Activated T-cell treated with anti-CD3 and anti-CD28 coated beads, Interleukin-2, amount 50 U/mL, for 72 hours (primary cell): ENCODE measurements at places on chromosomes 7 and 10. TPM values are rescaled to one million over a fixed set of nuclear protein-coding genes. Genes with fewer than 3 reads are reported as not detected.

- no peaks in the 10 kb centered on the region for H3K27me3 ChIP-seq
- no peak overlapping the region for H3K4me3 ChIP-seq
- no peak overlapping the region for H3K27ac ChIP-seq
Observed at GRCh38 chr10:118723466-118723865, 31.3 kb downstream of the CACUL1 start.

Gene VAX1
- total RNA-seq: not detected

DNA sequence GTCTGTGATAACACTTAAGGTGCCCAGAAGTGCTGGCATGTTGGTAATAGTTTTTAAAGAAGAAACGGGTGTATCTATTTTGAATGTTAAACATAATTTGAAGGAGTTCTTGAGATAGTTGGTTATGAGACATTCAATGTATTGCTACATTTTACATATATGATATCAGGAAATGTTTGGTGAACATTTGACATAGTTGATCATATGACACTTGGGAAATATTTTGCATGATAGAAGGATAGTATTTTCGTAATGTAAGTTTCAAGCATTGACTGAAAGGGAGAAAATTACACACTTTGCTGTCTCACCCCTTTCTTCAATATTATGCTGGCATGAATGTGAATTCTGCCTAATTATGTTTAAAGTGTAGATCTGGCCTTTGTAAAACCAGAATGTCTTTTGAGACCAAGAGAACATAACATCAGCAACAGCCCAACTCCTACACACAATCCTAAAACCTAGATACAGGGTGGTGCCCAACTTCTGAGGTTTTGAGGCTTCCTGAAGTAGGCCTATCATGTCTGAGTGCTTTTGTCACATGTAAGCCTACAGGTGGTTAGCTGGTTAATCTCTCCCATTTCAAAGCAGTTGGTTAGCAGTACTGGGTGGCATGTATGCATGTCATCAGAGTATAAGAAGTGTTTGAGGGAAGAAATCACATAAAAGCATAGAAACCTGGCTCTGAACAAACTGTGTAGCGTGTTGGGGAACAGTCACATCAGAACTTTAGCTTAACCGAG, 2.1 kb downstream of the ADD3 start:
- peak; percentile 69 for DNase-seq
- peak overlapping the region; percentile 94 for H3K27ac ChIP-seq
- H3K4me3 ChIP-seq: no peak overlapping the region
- no peaks in the 10 kb centered on the region for H3K27me3 ChIP-seq
- H3K36me3 ChIP-seq: peaks cover 2% of the 10 kb centered on the region
- H3K4me1 ChIP-seq: peaks cover 62% of the 10 kb centered on the region

GRCh38 chr7:109308816-109309215, 739.1 kb downstream of the DNAJB9 start:
- DNase-seq: no peak
- H3K27me3 ChIP-seq: no peaks in the 10 kb centered on the region
- H3K27ac ChIP-seq: no peak overlapping the region
- no peak overlapping the region for H3K4me3 ChIP-seq
- no peaks in the 10 kb centered on the region for H3K4me1 ChIP-seq

DNA sequence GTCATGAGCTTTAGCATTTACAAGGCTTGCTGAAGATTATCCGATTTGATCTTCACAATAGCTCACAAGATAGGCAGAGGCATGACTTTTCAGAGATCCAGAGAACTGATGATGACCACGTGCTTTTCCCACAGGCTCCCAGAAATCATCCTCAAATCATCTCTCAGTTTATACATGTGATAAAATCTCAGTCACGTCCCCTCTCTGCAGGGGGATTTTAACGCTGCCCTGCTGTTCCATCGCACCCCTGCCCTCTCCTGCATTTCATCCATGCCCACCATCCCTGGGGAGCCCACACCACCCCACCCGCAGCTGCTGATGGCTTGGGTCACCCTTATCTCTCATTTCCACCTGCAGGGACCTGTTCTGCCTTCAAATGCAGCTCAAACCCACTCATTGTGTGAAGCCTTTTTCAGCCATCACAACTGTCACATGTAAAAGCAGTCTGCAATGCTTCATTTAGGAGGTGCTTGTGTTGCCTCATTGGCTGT, 141.8 kb downstream of the DIP2C start:
- H3K4me1 ChIP-seq: peaks cover 4% of the 10 kb centered on the region
- H3K4me3 ChIP-seq: no peak overlapping the region
- no peak for DNase-seq
- H3K27ac ChIP-seq: no peak overlapping the region

Gene TMEM176A
- 0.30 TPM for total RNA-seq

DNA sequence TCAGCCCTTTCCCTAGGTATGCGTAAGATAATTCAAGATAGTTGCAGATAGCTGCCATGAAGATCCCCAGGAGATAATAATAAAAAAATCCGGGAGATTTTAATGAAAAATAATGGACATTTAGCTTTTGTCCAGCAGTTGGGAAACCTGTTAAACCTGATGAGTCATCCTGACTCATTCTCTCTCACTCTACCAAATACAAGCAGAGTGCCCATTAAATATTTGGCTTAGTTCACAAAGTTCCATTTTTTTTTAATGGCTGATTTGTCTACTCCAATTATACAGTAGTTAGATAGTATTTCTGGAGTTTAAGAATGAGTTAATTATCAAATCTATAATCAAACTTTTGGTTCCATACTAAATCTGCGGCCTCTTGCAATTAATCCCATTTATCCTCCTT, 2.1 kb upstream of the SHTN1 start:
- peaks cover 26% of the 10 kb centered on the region for H3K27me3 ChIP-seq
- DNase-seq: no peak
- no peak overlapping the region for H3K4me3 ChIP-seq
- no peaks in the 10 kb centered on the region for H3K36me3 ChIP-seq

Gene PRKAR1B
- total RNA-seq: 33.6 TPM

Gene PTPRE
- total RNA-seq: 23.7 TPM

DNA sequence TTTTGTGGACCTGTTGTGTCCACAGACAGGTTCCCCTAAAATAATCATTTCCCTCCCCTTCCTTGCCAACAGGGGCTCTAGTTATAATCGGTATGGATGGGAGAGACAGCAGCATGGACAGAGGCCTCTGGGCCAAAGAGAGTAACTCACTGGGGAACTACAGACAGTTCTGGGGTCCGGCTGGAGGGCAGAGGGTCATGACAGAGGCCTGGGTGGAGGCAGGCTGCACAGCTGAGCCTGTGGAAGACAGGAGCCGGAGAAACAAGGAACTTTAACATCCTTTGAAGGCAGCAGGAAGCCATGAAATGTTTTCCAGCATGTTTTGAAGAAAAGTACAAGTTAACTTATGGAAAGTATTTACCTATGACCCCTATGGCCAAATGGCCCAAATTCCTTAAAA, 68.6 kb downstream of the PDIA4 start:
- peaks cover 6% of the 10 kb centered on the region for H3K27me3 ChIP-seq
- peaks cover 28% of the 10 kb centered on the region for H3K4me1 ChIP-seq
- no peak overlapping the region for H3K27ac ChIP-seq
- H3K4me3 ChIP-seq: no peak overlapping the region

- DNase-seq: no peak
- no peaks in the 10 kb centered on the region for H3K27me3 ChIP-seq
- peak overlapping the region; percentile 94 for H3K27ac ChIP-seq
- no peak overlapping the region for H3K4me3 ChIP-seq
- H3K36me3 ChIP-seq: peaks cover 60% of the 10 kb centered on the region
Observed at GRCh38 chr7:92691578-92691977, 101.4 kb upstream of the FAM133B start.

Gene GDF2
- total RNA-seq: not detected

DNA sequence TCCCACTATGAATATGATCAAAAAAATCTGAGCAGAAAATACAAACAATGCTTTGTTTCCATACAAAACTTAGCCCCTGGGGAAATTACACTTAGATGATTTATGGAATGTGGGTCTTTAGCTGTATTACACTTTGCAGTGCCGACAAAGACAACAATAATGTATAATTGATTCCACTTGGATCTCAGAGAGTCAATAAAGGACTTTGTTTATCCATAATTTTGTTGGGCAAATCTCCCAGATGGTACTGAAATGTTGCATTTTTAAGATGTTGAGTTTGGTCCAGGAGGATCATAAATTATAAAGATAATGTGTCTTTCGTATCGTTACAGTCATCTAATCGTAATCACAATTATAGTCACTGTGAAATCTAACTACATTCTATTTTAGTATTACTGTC, 66.9 kb upstream of the DOCK1 start:
- no peak overlapping the region for H3K4me3 ChIP-seq
- H3K36me3 ChIP-seq: no peaks in the 10 kb centered on the region
- no peaks in the 10 kb centered on the region for H3K27me3 ChIP-seq
- no peak for DNase-seq

DNA sequence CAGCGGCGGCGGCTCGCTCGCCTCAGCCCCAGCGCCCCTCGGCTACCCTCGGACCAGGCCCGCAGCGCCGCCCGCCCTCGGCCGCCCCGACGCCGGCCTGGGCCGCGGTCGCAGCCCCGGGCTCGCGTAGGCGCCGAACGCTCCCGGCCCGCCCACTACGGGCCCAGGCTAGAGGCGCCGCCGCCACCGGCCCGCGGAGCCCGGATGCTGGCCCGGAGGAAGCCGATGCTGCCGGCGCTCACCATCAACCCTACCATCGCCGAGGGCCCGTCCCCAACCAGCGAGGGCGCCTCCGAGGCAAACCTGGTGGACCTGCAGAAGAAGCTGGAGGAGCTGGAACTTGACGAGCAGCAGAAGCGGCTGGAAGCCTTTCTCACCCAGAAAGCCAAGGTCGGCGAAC, 18.2 kb upstream of the TSPAN33 start:
- H3K4me1 ChIP-seq: peaks cover 31% of the 10 kb centered on the region
- H3K27me3 ChIP-seq: peaks cover 10% of the 10 kb centered on the region
- no peak for DNase-seq
- H3K27ac ChIP-seq: no peak overlapping the region
- H3K4me3 ChIP-seq: no peak overlapping the region

GRCh38 chr7:47905076-47905920, 43.0 kb downstream of the PKD1L1 start:
- H3K27me3 ChIP-seq: no peaks in the 10 kb centered on the region
- no peak overlapping the region for H3K4me3 ChIP-seq
- no peak overlapping the region for H3K27ac ChIP-seq
- H3K36me3 ChIP-seq: no peaks in the 10 kb centered on the region
- no peak for DNase-seq

DNA sequence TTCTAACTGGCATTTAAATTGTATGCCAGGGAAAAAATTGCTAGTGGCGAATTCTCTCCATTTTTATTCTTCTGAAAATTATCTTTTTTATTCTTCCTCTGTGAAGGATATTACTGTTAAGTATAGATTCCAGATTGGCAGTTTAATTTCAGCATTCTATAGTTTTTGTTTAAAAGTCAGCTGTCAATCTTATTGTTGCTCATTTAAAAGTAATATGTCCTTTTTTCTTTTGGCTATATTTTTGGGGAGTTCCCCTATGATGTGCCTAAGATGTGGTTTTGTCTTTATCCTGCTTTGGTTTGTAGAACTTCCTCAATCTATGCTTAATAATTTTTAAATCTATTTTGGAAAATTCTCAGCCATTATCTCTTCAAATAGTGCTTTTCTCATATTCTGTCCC, 135.9 kb downstream of the ARHGAP12 start:
- peaks cover 13% of the 10 kb centered on the region for H3K27me3 ChIP-seq
- H3K4me3 ChIP-seq: no peak overlapping the region
- no peak overlapping the region for H3K27ac ChIP-seq
- H3K36me3 ChIP-seq: no peaks in the 10 kb centered on the region

Gene MEPCE
- total RNA-seq: 61.0 TPM

DNA sequence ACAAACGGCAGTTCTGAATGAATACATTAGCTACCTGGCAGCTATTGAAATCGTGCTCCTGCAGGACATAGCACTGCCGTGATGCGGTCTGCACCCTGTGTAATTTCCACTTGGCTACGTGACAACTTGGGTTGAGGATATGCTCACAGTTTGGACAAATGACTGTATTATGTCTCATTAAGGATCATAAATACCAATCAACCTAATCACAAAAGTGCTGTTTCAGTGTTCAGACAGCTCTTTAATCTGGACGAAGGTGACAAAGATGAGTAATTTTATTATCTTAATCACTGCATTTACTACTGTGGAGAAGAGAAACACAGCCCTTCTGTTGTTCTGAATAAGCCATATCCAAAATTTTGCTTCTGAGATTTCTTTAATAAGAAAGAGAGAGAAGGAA, 210.8 kb upstream of the PFKP start:
- H3K4me3 ChIP-seq: no peak overlapping the region
- DNase-seq: no peak
- H3K4me1 ChIP-seq: no peaks in the 10 kb centered on the region
- H3K36me3 ChIP-seq: no peaks in the 10 kb centered on the region

Gene HTR5A
- not detected for total RNA-seq

Gene PTTG1IP2
- total RNA-seq: not detected

DNA sequence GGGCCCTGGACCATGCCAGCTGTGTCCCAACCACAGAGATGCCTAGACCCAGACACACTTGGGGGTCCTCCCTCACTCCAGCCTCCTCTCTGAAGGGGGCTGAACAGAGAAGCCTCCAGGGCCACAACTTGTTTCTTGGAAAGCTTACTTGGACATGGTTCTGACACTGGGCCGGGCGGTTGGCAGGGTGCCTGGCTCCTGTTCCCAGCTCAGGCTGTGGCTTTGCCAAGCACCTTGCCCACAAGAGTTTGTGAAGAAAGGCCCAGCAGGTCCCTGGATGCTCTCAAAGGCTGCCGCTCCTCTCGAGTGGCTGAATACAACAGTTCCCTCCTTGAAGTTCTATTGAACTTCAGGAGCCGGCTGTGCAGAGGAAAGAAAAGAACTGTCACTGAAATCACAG, 181.6 kb downstream of the PTPN20 start:
- H3K4me1 ChIP-seq: peaks cover 4% of the 10 kb centered on the region
- no peak overlapping the region for H3K4me3 ChIP-seq
- H3K27ac ChIP-seq: no peak overlapping the region
- no peaks in the 10 kb centered on the region for H3K27me3 ChIP-seq
- no peak for DNase-seq
- no peaks in the 10 kb centered on the region for H3K36me3 ChIP-seq

Gene C7orf57
- total RNA-seq: 0.12 TPM

GRCh38 chr10:3420527-3421469, 248.2 kb upstream of the PITRM1 start:
- H3K36me3 ChIP-seq: no peaks in the 10 kb centered on the region
- peaks cover 17% of the 10 kb centered on the region for H3K4me1 ChIP-seq
- H3K4me3 ChIP-seq: no peak overlapping the region
- H3K27me3 ChIP-seq: peaks cover 18% of the 10 kb centered on the region

- H3K4me1 ChIP-seq: peaks cover 54% of the 10 kb centered on the region
- DNase-seq: no peak
- H3K27me3 ChIP-seq: peaks cover 6% of the 10 kb centered on the region
- H3K36me3 ChIP-seq: no peaks in the 10 kb centered on the region
- H3K27ac ChIP-seq: no peak overlapping the region
- peak overlapping the region; percentile 86 for H3K4me3 ChIP-seq
Observed at GRCh38 chr10:80409121-80409520, 770 bp downstream of the PRXL2A start.

DNA sequence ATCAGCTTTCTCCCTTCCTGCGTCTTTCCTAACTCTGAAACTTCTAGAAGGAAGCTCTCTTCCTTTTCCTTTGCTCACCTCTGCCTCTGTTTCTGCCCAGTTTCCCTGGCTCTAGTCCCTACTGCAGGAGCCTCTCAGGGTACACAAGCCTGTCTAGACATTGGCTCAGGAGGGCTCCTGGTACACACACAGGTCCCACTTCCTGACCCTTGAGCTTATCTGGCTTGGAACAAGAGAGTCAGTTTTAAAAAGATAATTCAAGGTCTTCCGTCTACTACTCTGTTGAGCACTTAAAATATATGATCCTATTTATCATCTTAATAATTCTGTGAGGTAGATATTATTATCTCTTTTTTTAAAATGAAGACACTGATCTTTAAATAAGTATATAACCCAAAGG, 140.7 kb downstream of the RTKN2 start:
- no peak for DNase-seq
- no peak overlapping the region for H3K27ac ChIP-seq
- no peaks in the 10 kb centered on the region for H3K27me3 ChIP-seq
- H3K4me1 ChIP-seq: peaks cover 9% of the 10 kb centered on the region
- H3K4me3 ChIP-seq: no peak overlapping the region
